ENCODE measurements at places on chromosomes 2 and 18.

GRCh38 chr18:57533006-57533867, 53.3 kb downstream of the FECH start:
- DNase-seq, result no peak

DNA sequence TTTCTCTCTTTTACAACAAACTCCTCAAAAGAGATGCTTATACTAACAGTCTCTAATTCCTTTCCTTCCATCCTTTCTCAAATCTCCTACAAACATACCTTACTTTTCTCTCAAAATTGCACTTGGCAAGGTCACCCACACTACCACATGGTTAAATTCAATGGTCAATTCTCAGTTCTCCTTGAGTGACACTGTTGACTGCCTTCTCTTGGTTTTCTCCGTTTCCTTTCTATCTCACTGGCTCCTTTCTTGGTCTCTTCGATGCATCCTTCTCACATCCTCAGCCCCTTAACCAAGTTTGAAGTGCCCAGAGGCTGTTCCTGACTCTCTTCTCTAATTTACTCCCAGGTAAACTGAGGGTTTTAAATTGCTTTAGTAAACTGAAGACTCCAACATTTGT, 12.5 kb downstream of the C1D start:
- DNase-seq, result no peak

GRCh38 chr2:183093857-183094657, 15.5 kb downstream of the DUSP19 start:
- no peak for DNase-seq

DNA sequence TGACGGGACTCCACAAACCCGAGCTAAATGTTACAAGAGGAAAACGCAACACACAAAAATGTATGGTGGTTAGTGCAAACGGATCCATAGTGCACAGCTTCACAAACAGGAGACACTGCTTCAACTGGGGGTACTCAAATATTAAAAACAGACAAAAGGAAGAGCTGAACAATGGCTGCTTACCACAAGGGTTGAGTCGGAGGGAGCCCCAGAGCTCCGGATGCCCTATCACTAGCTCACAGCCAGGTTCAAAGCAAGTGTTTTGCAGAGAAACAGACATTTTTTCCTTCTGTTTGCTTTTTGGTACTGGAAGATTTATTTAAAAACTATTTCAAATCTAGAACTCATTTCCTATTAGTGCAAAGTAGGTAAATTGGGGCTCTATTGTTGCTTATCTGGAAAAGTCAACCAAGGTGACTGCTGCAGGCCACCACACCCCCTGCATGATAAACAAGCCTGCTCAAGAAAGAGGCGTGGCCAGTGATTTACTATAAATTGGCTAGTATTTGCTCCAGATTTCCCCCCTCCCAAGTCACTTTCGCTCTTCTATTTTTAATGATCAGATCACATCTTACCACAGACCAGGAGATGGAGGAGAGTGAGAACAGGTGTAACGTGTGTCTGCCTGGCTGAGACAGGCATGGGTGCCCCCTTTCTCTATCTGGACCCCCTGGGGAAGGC, 46.5 kb downstream of the ZAP70 start:
- DNase-seq, result no peak

- DNase-seq, result no peak
Observed at GRCh38 chr18:9066817-9067306, 35.6 kb upstream of the NDUFV2 start.

- no peak for DNase-seq
Observed at GRCh38 chr2:168710754-168711467, 91.5 kb upstream of the NOSTRIN start.

- no peak for DNase-seq
Observed at GRCh38 chr2:179682756-179683155, 178.7 kb downstream of the ZNF385B start.

- DNase-seq, result no peak
Observed at GRCh38 chr2:148952621-148953020, 77.6 kb downstream of the KIF5C start.
